ENCODE measurements at places on chromosomes 6 and 20.

DNA sequence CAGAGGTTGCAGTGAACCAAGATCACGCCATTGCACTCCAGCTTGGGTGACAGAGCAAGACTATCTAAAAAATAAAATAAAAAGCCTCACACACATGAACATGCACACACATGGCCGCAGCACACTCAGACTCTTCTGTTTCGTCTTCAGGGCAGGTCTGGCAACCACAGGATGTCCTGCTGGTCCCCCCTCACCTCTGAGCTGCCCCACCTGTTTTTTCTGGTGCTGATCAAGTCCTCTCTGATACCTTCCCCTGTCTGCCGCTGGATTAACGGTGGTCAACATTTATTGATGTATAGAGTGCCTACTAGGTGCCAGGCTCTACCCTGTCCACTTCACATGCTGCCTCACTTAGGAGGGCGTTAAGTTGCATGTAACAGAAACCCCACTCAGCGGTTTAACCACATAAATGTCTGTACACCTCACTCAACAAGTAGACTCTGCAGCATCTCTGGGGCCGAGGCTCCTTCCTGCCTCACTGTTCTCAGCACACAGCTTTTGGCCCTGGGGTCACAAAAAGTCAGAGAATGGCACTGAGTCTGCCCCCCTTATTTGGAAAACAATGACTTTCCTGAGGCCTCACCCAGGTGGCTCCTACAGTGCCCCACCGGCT is 4.5 kb upstream of the AP5S1 start:
- DNase-seq, result no peak

DNA sequence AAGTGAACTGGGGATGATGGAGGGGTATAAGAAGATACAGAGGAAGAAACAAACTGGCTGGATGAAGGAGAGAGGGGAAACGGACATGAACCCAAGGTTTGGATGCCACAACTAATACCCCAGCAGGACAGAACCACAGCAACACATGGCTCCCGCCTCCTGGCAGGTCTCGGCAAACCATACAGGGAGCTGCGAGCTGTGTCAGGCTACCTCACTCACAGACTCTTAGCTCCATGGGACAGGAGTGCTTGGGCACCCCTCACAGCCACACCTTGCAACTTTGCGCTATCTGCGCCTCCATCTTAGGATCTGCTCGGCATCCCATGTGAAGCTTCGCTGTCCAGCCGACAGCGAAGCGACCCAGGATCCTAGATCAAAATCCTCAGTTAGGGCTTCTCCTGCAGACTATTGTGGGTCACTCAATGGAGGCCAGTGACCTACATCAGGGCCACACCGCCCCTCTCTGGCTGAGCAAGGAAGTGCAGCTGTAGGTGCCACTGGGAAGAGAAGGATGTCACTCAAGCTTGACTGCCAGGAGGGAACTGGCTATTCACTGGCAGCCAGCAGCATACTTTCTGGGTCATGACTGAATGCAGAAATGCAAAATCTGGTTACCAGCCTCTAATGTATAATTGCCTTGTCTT is 174.4 kb upstream of the RIN2 start:
- peak; percentile 7 for DNase-seq

GRCh38 chr6:107606407-107606806 is 116.5 kb downstream of the SOBP start:
- no peak for DNase-seq

DNA sequence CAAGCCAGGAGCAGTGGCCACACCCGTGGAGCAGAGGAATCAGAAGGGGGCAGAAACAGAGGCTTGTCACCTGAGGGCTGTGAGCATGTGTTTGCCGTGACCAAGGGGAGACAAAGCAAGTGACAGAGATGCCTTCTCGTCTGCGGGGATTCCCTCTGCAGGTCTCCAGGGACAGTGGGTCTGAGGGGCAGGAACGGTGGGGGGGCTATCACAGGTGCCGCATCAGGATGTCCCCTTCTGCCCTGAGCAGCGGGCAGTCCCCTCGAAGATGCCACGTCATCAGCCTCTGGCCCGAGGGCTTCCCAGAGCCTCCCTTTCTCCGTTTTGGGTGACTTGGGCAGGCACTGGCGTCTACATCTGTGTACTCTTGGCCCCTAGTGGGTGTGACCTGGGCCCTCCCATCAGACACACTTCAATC is 338.7 kb downstream of the PREX1 start:
- DNase-seq, result no peak

DNA sequence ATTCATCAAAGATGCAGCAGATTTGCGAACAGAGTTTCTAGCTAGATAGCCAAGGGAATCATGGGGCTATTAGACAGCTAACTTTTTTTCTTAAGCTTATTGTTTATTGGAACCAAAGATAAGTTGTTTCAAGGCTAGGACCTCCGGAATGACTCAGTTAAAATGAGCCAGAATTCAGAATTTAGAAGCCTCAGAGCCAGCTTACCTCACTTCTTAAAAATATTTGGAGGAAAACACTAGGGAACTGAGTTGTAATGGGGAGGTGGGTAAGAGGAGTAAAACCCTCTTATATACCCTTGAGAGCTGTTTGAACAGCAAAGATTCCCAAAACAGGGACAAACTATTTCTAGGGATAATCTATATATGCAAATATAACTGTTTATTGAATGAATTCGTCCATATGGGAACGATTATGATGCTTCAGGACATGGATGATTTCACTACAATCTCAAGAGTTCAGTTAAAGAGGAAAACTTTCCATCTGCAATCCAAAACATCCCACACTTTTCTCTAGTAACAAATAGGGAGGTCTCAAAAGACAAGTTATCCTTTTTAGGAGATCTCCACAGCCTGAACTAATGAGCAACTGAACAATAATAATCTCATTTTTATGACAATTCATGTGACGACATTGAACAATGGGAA is 12.6 kb upstream of the CARMIL1 start:
- DNase-seq, result no peak

DNA sequence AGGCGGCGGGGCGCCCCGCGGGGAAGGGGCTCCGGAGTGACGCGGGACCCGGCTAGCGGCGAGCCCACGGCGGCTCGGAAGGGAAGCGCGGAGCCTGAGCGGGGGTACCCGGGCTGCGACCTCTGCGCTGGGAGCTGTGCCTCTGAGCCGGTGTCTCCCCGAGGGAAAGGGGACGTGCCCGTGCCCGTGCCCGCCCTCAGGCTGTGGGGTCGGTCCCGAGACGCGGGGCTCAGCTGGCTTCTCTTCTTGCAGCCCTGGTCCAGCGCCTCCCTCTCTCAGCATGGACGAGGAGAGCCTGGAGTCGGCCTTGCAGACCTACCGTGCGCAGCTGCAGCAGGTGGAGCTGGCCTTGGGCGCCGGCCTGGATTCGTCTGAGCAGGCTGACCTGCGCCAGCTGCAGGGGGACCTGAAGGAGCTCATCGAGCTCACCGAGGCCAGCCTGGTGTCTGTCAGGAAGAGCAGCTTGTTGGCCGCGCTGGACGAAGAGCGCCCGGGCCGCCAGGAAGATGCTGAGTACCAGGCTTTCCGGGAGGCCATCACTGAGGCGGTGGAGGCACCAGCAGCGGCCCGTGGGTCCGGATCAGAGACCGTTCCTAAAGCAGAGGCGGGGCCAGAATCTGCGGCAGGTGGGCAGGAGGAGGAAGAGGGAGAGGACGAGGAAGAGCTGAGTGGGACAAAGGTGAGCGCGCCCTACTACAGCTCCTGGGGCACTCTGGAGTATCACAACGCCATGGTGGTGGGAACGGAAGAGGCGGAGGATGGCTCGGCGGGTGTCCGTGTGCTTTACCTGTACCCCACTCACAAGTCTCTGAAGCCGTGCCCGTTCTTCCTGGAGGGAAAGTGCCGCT is 686 bp downstream of the ZGPAT start:
- no peak for DNase-seq

GRCh38 chr20:59633656-59634251 is 29.4 kb downstream of the PHACTR3 start:
- DNase-seq, result no peak

DNA sequence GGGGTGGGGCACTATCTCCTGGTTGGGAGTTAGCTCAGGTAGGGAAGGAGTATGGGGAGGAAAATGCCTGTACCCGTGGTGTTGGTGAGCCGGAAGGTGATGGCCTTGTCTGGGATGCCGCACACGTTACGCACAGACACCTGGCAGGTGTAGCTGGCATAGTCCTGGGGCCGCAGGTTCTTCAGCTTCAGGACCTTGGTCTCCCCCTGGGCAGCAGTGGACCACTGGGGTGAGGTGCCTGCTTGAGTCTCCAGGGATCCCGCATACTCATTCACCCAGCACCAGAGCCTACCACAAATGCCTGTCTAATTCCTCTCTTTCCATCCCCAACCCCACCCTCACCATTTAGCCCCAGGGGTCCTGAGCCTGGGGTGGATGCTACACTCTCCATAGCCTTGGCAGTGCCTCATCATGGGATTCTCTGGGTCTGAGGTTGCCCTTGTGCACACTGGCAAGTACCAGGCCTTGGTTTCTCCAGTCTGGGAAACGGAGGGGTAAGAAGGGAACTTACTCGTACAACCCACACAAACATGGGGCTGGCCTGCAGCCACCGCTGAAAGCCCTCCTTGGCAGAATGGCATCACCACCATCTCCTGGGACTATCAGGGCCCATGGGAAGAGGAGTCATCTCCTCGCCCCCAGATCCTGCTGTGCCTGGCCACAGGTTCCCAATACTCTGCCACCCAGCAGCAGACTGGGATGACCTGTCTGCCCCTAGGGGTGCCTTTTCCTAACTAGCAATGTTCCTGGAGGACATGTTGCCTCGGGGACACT is 42.8 kb downstream of the MDGA1 start:
- DNase-seq, result no peak

- no peak for DNase-seq
These were observed 21.0 kb downstream of the RIPOR3 start for GRCh38 chr20:50670126-50670862.

GRCh38 chr6:166499350-166500163 is 86.9 kb downstream of the RAMACL start:
- no peak for DNase-seq

GRCh38 chr6:88870717-88871330 is 92.6 kb downstream of the RNGTT start:
- peak; percentile 55 for DNase-seq

DNA sequence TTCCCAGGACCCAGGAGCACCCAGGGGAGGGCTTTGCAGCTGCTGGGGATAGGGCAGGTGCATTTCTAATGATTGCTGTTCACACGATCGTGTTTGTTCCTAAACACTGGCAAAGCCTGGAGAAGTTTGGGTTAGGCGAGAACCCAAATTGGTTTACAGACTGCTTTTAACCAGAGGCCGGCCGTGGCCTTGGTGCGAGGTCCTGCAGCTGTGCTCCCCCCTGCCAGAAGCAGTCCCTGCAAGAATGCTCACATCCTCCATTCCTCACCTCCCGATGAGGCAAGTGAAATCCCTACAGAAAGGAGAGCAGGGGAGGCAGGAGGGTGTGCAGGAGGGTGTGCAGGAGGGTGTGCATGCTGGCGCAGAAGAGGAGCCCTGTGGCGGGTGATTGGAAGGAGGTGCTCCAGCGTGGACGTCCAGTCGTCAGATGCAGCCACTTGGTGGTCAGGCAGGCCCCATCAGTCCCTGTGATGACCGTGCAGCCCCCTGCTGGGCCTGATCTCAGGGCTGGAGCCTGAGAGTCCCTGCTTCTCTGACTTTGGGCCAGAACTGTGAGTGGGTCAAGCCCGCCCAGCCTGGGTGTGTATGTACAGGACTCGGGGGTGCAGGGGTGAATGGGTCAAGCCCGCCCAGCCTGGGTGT is 55.7 kb upstream of the FRMD1 start:
- no peak for DNase-seq

Data from HFFc6 (cell line).